Activated T-cell treated with anti-CD3 and anti-CD28 coated beads for 48 hours (primary cell): ENCODE measurements at places on chromosomes 7 and 10.

DNA sequence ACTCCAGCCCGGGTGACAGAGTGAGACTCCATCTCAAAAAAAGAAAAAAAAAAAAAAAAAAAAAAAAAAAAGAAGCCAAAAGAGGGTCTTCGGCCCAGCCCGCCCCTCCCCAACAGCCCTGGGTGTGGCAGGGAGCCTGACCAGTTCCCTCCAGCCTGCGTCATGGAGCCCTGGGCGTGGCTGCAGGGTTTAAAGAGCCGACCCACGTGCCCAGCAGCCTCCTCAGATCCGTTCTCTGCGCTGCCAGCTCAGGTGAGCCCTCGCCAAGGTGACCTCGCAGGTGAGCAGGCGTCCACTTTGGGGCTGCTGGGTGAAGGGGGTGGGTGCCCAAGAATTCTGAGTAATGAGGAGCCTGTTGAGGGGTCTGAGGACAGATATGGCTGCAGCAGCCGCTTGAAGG, at the start of gene FXYD4:
FXYD4 (plus strand) TSS at position 219 of the 400 bp plus-strand sequence. CDS start 2,111 bp downstream, outside the sequence.
- DNase-seq, result no peak

DNA sequence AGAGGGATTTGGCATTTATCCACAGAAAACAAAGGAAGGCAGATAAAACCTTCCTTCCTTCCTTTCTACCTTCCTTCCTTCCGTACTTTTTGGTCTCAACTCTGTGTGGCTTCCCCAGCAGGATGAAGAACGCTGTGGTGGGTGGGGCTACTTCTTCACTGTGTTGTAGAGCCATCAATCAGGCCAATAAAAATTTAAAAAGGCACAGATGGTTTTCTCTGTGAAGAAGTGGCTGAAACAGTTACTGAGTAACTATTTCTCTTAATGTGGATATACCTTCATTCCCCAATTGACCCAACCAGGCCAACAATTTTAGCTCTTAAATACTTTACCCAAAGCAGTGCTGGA, 75.8 kb downstream of the ZNF92 start:
- no peak for DNase-seq

DNA sequence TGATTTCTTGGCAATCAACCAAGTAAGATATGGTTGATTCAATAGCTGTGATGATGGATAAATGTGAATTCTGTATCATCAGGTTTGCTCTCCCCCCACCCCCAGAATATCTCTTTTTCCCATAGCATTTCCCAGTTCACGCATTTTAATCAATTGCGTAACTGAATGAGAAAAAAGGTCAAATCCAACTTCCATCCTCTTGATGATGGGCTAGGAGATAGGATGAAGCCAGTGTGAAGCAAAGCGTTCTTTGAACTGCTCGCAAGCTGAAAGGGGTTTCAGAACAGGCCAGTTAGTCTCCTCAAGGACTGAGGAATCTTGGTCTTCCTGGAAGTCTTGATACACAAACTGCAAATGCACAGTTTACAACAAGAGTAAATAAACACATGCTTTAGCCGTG, 94.5 kb upstream of the ARMC3 start:
- DNase-seq, result no peak

DNA sequence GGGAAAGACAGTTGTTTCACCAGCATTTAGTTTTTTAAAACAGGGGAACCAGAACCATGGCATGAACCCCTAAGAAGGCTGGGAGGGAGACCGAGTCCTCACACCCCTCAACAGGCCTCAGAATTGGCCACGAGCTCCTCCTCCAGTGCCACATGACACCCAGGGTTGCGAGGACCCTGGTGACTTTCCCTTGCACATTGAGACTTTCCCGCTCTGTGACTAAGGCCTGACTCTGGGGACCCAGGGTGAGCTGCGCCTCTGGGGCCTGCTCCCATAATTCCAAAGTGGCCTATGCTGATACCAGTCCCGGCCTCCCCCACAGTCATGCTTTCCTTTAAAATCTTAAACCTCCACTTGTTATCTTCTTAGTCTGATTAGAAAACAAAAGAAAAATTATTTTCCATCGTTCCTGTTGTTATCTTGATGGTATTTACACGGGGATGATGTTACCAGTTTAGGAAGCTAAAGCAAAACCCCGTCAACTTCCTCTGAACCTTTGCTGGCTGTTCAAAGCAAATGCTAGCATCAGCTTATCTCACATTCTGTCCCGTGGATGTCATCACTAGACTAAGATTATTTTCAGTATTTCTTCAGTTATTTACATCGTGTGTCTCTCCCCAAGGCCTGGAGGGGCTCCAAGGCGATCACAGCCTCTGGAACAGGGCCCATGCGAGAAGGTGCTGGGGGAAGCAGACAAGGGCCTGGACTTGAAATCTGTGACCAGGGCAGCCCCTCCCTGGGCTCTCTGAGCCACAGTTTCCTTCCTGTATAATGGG, 42.1 kb downstream of the FAM53B start:
- DNase-seq, result peak; percentile 44

GRCh38 chr10:91190388-91190870, 30.0 kb upstream of the PCGF5 start:
- DNase-seq, result no peak

DNA sequence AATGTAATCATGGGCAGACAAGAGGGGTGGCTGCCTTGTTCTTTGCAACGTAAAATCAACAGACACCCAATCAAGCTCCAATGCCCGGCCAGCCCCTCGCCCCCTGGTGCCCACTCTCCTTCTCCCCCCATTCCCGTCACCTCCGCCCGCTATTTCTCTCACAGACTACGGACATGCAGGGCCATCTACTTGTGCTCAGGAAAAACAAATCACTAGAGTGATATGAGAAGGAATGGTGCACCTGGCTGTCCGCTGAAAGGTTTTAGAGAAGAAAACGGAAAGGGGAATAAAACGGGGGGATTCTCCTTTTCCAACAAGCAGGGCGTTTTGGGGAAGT, 396 bp downstream of the GRM8 start:
- no peak for DNase-seq

- DNase-seq, result peak; percentile 20
Measured at GRCh38 chr7:44748948-44749731, 493 bp downstream of the ZMIZ2 start.

GRCh38 chr10:61448841-61449600, 4.2 kb downstream of the TMEM26 start:
- no peak for DNase-seq

- no peak for DNase-seq
Measured at GRCh38 chr10:108561649-108562048, 1361.7 kb downstream of the XPNPEP1 start.

DNA sequence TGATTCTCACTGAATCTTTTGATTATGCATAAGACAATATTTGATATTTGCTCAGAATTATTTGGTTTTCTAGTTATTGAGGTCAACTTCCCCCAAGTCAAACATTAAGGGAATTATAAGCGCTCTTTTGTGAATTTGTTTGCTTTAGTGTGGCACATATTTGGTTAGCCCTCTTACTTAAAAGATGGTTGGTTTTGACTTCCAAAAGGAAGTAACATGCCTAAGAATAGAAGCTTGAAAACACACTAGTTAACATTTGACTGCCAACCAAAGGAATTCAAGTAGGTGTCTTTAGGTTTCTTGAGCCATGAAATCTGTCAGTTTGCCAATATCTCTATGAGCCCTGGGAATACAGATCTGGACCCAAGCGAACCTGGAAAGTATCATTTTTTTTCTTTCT, 24.9 kb downstream of the STEAP4 start:
- no peak for DNase-seq

GRCh38 chr10:79020015-79020491, 48.7 kb upstream of the ZMIZ1 start:
- no peak for DNase-seq

DNA sequence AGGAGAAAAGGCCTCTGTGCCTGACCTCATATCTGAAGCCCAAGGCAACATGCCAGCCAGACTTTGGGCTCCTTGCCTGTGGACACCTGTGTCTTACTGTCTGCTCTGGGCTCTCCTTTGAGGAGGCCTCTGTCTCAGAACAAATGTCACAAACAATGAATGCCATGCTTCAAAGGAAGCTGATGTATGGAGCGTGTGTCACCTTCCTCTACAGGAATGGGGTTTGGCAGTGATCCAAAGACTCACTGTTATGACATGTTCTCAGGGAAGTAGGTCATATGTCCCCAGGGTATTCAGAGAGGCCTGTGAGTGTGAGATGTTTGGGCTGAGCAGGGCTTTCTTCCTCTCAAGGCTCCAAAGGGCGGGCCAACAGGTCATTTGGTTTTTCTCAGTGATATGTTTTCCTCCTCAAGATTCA, 38.4 kb downstream of the PTPRE start:
- DNase-seq, result no peak

DNA sequence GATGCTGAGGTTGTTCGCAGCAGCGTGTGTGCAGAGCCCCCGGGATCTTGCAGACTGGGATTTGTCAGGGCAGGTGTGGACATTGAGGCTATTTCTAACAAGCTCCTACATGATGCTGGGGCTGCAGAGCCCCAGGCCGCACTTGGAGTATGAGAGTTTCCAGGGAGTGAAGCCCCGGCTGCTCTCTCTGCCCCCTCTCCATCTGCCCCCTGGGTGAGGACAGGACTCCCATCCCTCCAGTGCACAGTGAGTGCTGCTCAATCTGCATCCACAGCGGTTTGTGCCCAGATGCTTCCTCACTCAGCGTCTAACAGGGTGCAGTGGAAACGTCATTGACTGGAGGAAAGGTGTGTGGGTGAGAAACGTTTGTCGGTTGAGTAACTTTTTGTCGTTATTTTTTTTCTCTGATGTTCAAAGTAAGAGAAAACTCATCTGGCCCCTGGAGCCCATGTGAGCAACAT, 25.3 kb downstream of the IL2RA start:
- DNase-seq, result no peak

GRCh38 chr7:142459551-142459963, 201.7 kb upstream of the PRSS58 start:
- no peak for DNase-seq

DNA sequence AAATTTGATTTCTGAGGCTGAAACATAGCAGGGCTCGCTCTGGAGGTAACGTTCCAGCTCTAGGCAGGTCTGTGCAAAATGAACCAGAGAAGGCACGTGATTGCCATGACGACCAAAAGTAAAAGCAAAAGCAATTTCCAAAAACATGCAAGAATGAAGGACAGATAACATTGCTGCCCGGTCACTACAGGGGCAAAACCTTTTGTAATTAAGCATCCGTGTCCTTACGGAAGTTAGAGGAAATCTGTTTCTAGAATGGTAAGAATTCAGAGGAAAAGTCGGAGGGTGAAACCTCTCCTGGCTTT, 2.9 kb downstream of the KLF6 start:
- DNase-seq, result no peak

GRCh38 chr7:69553190-69553589, 45.1 kb upstream of the AUTS2 start:
- no peak for DNase-seq

DNA sequence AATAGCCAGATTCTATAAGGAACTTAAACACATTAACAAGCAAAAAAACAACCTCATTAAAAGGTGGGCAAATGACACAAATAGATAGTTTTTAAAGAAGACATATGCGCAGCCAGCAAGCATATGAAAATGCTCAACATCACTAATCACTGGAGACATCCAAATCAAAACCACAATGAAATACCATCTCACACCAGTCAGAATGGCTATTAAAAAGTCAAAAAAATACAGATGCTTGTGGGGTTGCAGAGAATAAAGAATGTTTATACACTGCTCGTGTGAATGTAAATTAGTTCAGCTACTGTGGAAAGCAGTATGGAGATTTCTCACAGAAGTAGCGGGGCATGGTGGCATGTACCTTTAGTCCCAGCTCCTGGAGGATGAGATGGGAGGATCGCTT, 164.0 kb downstream of the CHRM2 start:
- DNase-seq, result no peak

- no peak for DNase-seq
Measured at GRCh38 chr7:75966190-75966961, 28.0 kb downstream of the TMEM120A start.

GRCh38 chr7:4030346-4030950, 651.6 kb upstream of the FOXK1 start:
- DNase-seq, result no peak

GRCh38 chr7:128287556-128287955, 46.5 kb downstream of the LEP start:
- no peak for DNase-seq

GRCh38 chr10:60818134-60818770, 40.0 kb downstream of the CDK1 start:
- DNase-seq, result no peak

DNA sequence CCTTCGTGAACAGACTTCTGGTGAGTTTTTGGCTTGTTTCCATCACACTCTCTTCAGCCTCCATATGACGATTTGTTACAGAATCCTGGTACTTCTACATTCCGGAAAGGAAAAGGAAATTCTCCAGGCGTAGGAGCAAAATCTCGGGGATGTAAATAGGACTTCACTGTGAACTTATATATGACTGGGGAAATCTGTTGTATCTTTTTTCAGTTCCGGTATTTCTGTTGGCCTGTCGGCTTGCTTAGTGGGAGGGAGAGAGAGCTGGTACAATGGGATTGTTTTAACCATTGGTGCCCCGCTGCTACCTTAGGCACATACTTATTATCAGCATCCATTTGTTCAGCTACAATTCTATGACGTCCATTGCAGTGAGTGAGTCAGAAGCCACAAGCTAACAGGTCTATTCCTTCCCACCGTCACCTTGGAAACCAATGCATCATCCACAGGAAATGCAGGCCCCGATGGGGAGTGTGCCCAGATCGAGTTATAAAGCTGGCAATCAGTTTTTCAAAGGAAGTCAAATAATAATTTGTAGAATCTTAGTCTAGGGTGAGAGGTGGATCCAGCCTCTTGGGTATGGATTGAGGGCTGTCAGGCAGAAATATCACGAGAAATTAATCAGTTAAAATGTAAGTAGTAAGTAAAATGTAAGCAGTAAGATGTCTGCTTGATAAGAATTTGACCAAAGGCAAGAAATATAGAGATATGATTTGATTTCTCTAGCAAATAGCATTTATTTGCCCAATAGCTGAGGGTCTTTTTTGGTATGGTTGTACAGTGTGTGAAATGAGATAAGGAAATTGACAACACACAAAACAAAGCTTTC, 92.0 kb upstream of the MKLN1 start:
- peak; percentile 62 for DNase-seq

DNA sequence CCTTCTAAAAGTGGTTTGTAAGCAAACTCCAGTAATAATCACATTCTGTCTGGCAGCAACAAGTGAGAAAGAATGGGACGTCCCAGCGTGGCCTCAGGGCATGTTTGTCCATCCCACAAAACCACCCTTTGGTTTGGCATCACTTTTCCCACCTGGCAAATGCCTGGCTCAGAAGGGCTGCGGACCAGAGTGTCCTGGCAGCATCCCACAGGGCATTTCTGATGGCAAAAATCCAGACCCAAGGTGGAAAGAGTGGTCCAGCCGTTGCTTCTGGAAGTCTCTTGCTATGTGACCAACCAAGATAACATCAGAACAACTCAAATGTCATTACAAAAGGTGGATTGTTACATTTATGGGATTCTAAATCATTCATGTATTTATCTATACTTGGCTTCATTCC, 174.4 kb downstream of the CREB5 start:
- DNase-seq, result no peak

DNA sequence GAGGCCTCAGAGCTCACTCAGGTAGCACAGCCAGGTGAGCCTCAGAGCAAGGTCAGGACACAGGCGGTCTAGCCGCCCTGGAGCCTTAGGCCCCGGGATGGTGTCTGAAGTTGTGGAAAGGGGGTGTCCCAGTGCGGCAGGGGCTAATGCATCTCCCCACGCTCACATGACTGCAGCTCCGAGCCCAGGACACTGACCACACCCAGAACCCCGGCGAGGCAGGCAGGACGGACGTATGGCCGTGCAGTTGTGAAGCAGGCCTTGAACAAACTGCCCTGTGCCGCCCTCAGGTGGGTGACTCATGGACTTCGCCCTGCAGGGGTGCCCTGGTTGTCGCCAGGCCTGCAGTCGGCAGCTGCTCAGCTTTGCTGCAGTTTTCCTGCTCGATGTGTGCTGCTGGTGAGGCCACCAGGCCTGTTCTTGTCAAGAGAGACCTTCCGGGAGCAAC, 5.0 kb upstream of the PRKAR1B start:
- no peak for DNase-seq
